ENCODE measurements at places on chromosomes 7 and 10.

GRCh38 chr7:106109521-106110237 is 2.4 kb downstream of the SYPL1 start:
- DNase-seq: no peak

DNA sequence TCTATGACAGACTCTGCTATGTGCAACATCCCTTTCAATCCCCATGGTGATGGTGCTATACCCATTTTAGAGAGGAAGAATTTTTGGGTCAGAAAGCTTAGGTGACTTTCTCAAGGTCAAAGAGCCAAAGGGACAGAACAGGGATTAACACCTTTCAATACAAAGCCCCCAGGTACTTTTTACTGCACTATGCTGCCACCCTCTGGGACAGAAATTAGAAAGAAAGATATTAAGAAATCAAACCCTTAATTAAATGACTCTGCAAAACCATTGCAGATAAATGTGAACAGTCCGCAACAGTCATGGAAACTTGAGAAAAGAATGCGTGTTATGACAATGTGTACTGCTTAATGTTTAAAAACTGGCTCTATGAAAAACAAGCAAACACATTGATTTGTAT is 673.7 kb downstream of the MAGI2 start:
- DNase-seq: no peak

GRCh38 chr10:94098896-94099295 is 105.2 kb downstream of the PLCE1 start:
- no peak for DNase-seq

DNA sequence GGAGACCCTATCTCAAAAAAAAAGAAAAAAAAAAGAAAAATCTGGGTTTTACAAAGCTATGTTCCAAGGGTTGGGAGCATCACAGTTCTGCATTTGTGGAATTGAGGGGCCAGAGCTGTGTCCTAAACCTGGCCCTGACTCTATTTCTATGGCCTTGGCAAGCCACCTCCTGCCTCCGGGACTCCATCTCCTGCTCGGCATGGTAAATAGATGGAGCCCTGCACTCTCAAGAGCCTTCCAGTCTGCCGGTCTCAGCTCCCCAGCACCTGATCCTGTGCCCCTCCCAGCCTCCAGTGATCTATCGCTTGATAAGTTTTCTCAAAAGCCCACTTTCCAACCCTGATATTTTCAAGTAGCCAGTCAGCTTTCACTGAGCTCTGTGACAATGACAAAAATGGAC is 43.0 kb downstream of the KCNH2 start:
- DNase-seq: no peak

DNA sequence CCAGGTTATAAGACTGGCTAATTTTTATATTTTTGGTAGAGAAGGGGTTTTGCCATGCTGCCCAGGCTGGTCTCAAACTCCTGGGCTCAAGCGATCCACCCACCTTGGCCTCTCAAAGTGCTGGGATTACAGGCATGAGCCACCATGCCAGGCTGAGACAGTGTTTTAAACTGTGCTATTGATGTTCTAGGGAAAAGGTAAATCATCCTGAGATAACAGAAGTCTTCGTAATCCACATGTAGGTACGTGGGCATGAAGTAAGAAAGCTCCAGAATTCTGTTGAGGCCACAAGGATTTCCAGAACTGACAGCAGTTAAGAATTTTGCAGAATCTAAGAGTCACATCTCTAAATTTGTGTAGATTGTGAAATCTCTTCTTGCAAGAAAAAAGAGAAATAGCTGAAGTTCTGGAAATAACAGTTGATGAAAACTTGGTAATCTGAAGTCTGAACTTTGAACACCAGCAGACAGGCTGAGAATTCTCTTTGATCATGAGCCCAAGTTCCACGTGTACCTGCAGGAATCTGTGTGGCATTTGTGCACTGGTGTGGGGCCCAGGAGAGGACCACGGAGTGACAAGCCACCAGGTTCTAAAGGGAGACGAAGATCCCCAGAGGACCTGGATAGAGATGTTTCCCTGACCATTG is 24.6 kb downstream of the C7orf33 start:
- DNase-seq: no peak

GRCh38 chr10:69181433-69181832 is 1.4 kb downstream of the SUPV3L1 start:
- DNase-seq: no peak

- no peak for DNase-seq
These were observed 75.9 kb downstream of the ADARB2 start for GRCh38 chr10:1661416-1661815.

DNA sequence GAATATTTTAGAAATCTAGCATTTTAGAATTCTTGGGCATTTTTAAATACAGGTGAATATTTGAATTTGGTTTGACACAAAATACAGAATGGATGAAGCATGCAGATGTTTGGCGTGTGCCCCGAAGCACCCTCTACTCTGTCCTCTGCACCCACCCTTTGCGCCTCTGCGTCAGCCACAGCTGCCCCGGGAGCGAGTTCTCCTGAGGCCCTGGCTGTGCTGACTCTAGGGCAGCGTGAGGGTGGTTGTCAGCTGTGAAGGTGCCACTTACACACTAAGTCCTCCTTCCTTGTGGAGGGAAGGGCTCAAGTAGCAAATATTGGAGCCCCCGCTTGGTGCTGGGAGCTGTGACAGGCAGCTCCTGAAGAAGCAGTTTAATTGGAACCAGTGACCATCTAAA is 48.4 kb downstream of the DAGLB start:
- DNase-seq: no peak

- no peak for DNase-seq
These were observed 1.4 kb upstream of the ADAM8 start for GRCh38 chr10:133277993-133278576.

DNA sequence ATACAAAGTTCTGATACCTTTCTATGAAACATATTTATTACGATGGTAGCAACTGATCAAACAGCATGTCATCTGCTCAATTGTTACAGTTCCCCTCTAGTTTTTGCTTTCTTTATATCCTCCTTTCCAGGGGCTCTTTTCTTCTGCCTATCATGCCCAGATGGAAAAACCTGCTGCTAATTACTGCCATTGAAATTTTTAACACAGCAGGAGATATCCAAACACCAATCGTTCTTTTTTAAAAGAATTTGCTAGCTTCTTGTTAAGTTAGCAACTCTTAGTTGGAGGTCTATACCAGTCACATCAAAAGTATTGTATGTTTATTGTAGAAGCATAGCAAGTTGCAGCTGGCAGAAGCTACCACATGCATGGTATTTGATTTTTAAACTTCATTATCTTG is 768.5 kb downstream of the NXPH1 start:
- DNase-seq: no peak

- no peak for DNase-seq
These were observed 246.7 kb upstream of the TPK1 start for GRCh38 chr7:145082366-145083161.

- DNase-seq: no peak
These were observed 61.2 kb downstream of the LRGUK start for GRCh38 chr7:134188311-134188710.

DNA sequence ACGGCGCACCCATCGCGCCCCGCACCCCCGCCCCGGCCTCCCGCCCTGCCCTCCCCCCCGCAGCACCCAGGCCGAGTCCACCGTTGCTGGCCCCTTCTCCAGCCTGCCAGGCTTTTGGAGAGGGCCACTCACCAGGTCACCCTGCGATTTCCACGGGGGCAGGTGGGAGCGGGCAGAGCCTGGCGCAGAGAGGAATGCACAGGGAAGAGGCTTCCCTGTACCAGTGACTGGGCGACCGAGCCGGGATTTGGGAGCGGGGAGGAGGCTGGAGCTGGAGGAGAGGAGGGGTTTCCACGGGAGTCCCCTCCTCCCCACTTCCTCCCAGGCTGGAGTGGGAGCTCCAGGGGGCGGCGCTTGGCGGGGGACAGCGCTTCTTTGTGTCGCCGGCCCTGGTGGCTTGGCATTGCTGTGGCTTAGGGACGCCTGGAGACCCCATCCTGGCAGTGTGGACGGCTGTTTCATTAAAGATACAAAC is 19.3 kb downstream of the TCAF1 start:
- DNase-seq: no peak

DNA sequence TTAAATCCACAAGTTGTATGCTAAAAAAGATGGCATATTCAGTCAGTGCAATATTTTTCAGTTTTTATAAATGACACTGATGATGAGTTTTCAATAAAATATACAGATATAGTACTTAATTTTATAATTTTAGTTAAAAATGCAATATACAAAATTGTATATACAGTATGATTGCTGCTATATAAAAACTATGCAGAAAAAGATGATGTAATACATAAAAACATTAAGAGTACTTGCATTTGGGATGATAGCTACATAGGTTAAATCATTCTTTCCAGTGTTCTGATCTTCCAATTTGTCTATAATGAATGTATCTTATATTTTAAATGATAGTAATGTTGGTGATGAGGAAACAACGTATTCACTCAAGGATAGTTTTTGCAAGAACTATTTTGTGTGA is 92.0 kb upstream of the RPA3 start:
- no peak for DNase-seq

DNA sequence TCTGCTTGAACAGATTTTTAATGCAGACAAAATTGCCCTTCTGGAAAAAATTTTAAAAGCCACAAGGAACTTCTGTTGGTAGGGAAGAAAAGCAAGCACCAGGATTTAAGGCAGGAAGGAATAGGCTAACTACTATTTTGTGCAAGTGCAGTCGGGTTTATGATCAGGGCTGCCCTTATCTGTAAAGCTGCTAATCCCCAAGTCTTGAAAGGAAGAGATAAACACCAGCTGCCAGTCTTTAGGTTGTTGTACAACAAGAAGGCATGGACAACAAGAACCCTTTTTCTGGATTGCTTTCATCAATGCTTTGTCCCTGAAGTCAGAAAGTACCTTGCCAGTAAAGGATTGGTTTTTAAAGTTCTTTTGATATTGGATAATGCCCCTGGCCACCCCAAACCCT is 40.7 kb downstream of the RALA start:
- DNase-seq: no peak

GRCh38 chr7:115346685-115347084 is 424.8 kb downstream of the MDFIC start:
- DNase-seq: no peak

GRCh38 chr7:118109607-118110006 is 74.4 kb upstream of the LSM8 start:
- DNase-seq: no peak

- no peak for DNase-seq
These were observed 14.3 kb downstream of the ANKRD1 start for GRCh38 chr10:90906596-90906995.

GRCh38 chr7:12633582-12633981 is 53.9 kb upstream of the ARL4A start:
- no peak for DNase-seq

GRCh38 chr7:93307131-93307660 is 75.0 kb downstream of the VPS50 start:
- no peak for DNase-seq

DNA sequence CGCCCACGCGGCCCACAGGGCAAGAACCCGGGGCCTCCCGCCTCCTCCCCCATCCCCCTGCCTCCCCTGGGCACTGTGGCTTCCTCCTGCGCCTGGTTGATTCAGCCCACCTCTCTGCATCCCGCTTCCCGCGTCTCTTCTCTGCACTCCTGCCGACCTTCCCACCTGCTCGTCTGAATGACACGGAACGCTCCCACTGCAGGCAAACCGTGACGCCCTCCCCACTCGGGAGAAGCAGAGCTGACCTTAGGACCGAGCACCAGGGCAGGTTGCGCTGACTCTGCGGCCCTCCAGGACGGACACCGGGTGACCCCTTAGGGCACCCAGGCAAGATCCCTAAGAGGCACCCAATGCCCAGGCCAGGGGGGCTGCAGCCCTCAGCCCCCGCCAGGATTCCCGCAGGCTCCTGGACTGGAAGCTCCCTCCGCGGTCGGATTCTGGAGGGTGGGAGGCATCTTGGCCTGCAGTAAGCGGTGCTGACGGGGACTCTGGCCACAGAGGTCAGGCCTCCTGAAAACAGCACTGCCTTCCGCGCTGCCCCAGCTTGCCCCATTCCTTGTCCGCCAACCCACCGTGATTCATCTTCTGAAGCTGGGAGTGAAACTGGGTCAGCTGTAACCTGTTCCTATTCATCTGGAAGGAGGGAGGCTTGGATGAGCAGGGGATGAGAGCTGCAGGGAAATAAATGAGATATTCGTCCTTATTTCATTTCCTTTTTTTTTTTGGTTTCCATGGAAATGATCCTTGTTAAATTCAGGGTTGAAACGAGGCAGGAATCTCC is 990 bp downstream of the CALML3 start:
- no peak for DNase-seq

DNA sequence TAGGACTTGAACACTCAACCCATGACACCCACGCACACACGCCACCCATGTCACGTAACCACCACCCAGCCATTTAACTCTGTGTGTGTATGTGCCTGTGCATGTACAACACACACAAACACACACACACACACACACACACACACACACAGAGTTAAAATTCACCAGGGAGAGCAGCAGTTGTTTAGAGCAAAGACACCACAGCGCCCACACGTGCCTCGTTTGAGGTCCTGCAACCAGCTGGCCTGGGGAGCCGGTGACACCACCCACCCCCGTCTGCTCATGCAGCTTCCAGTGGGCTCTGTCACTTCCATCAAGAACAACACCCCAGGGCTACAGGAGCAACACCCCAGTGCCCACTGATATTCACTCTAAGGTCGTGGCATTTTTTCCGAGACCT is 97.4 kb downstream of the ELFN1 start:
- no peak for DNase-seq

DNA sequence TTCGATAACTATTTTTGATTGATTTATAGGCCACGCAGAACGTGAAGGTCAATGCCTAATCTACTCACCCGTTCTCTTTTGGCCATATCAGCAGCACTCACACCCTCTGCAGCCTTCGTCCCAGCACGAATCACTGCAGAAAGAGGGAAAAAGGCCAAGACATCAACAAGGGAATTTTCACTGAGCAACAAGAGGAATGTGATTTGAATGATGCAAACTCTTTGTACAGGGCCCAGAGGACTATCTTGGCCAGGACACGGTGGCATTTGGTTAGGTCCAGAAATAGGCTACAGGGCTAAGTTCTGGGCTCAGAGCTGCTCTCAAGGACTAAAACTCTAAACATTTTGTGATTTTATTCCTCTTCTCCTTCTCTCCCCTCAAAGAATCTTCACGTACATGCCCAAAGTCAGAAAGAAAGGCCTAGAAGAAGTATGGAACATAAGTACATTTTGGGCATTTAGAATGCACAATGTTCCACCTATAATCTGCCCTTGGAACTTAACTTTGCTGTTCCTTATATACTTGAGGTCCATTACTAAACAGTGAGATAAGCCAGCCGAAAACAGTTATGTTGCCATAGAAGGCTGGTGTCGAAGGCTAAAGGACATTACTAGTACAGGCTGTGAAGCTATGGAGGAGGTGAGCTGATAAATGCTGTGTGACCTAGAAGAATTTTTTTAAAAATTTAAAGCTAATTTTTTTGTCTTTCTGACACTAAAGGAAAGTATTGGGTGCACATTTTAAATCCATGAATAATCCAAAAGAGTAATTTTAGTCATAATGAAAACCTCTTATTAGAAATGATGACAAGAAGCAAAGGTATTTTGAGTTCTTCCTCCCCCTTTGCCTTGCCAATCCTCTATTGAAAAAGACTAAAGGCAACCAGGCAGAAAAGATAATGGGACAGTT is 20.0 kb downstream of the RBM28 start:
- DNase-seq: no peak

DNA sequence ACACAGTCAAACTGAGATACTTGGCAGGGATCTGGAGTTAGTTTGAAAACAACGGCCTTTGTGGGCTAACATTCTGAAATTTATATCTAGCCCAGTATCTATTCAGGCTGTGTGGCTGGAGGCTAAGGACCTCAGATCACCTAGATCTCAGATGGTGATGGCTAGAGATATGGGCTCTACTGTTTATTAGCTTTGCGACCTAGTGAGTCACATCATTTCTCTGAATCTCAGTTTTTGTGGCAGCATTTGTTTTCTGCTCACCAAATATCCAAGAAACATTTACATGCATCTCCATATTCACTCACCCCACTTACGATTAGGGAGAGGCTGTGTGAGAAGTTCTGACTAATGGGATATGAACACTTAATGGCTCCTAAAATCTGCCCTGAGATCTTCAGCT is 503.9 kb downstream of the KIF20B start:
- no peak for DNase-seq
